Right lobe of liver (tissue), 6 donors: ENCODE measurements at places on chromosomes 3 and 15. TPM values are rescaled to one million over a fixed set of nuclear protein-coding genes. Genes with fewer than 3 reads are reported as not detected.

GRCh38 chr3:24725514-24726255 is 231.0 kb upstream of the THRB start:
- no peaks in the 10 kb centered on the region for H3K4me1 ChIP-seq
- H3K27me3 ChIP-seq, result no peaks in the 10 kb centered on the region
- H3K36me3 ChIP-seq, result no peaks in the 10 kb centered on the region

DNA sequence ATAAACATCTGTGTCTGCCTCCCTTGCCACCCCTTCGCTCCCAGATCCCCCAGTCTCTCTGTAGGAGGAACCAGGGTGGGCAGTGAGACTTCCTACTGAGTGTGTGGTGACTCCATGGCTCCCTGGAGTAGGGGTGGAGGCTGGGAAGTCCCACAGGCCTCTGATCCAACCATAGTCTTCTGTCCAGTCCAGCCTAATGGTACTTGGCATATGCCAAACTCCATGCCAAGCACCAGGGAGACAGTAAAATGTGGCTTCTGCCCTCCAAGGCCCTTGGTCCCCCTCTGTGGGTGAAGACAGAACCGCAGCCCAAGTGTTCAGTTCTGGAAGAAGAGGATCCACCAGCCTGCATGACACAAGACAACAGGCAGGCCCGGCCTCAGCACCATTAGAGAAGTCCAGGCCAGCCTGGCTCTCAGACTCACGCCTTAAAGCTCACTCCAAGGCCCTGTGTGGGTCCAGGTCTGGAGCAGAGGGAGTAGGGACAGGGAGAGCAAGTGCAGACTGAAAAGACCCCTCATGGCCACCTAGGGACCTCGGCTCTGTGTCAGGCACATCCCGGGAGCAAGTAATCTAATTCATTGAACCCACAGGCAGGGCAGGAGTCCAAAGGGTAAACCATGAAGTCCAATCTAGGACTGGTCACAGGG is 112.7 kb downstream of the ETFA start:
- H3K4me1 ChIP-seq, result no peaks in the 10 kb centered on the region
- no peaks in the 10 kb centered on the region for H3K27me3 ChIP-seq
- no peak overlapping the region for H3K4me3 ChIP-seq
- no peak for DNase-seq
- H3K27ac ChIP-seq, result no peak overlapping the region

DNA sequence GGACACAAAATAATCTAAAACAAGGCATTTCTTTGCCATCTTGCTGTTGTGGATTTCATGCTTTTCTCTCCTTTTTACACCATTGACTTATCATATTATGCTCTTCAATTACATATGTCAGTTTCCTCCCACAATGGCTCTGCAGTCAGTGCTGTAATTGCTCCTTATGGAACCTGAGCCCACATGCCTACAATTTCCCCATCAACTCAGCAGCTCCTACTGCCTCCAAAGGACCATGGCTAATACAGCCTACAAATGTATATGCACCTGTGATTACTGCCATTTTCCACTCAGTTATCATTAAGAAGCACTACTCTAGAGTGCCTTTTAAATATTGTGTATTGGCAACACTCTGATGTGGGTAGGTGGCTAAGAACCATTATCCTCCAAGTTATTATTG is 30.8 kb downstream of the RTP4 start:
- H3K4me3 ChIP-seq, result no peak overlapping the region
- no peaks in the 10 kb centered on the region for H3K36me3 ChIP-seq
- no peaks in the 10 kb centered on the region for H3K27me3 ChIP-seq

- H3K27ac ChIP-seq, result no peak overlapping the region
- H3K27me3 ChIP-seq, result no peaks in the 10 kb centered on the region
- no peaks in the 10 kb centered on the region for H3K4me1 ChIP-seq
- no peak overlapping the region for H3K4me3 ChIP-seq
Measured at GRCh38 chr3:177107461-177108239, 89.6 kb downstream of the TBL1XR1 start.

DNA sequence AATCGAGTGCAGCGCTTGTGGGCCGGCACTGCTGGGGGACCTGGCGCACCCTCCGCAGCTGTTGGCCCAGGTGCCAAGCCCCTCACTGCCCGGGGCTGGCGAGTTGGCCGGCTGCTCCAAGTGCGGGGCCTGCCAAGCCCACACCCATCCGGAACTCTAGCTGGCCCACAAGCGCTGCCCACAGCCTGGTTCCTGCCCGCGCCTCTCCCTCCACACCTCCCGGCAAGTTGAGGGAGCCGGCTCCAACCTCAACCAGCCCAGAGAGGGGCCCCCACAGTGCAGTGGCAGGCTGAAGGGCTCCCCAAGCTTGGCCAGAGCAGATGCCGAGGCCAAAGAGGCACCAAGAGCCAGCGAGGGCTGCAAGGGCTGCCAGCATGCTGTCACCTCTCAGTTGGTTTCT is 73.4 kb downstream of the PLXNA1 start:
- H3K4me1 ChIP-seq, result no peaks in the 10 kb centered on the region
- no peak overlapping the region for H3K4me3 ChIP-seq
- no peak for DNase-seq
- H3K36me3 ChIP-seq, result no peaks in the 10 kb centered on the region
- H3K27me3 ChIP-seq, result no peaks in the 10 kb centered on the region

- H3K4me3 ChIP-seq, result no peak overlapping the region
- H3K27me3 ChIP-seq, result no peaks in the 10 kb centered on the region
- no peak overlapping the region for H3K27ac ChIP-seq
Measured at GRCh38 chr15:65561934-65562333, 31.7 kb downstream of the HACD3 start.

Gene WNT5A
- 1.5 TPM for total RNA-seq

Gene LMLN
- 3.2 TPM for total RNA-seq

DNA sequence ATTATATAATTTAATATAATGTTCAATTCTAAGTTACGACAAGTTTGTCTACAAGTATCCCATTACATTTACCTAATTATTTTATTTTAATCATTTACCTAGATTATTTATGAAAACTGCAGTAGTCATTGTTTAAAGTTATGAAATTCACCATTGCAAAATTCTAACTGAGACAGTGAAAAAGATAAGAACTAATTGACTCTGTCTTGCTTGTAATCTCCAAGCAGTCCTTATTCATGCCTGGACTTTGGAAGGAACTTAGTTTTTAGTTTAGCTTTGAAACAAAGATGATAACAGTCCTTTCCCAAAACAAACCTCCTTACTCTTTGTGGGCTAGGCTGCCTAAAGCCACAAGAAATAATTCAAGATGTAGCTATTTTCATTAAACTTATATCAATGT is 165.0 kb downstream of the SUCNR1 start:
- H3K27me3 ChIP-seq, result no peaks in the 10 kb centered on the region
- DNase-seq, result no peak
- H3K4me3 ChIP-seq, result no peak overlapping the region
- H3K27ac ChIP-seq, result no peak overlapping the region
- H3K36me3 ChIP-seq, result no peaks in the 10 kb centered on the region

DNA sequence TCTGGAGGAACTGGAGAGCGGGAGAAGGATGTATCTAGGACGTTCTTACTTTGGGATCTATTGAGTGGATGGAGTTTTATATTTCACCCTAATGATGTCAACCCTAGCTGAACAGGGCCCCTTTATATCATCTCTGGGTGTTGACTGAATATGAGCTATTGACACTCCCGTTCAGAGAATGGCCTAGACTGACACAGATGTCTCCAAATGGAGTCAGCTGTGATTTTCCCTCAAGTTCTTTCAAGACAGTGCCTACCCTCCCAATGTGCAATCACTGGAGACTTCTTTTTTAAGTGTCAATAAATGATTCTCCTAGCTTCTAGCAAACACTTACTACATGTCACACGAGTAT is 63.8 kb downstream of the FRMD4B start:
- no peak for DNase-seq
- H3K36me3 ChIP-seq, result no peaks in the 10 kb centered on the region
- H3K4me3 ChIP-seq, result no peak overlapping the region

GRCh38 chr3:122232485-122232884 is 49.0 kb downstream of the CASR start:
- H3K4me3 ChIP-seq, result no peak overlapping the region
- no peak overlapping the region for H3K27ac ChIP-seq
- no peaks in the 10 kb centered on the region for H3K4me1 ChIP-seq

DNA sequence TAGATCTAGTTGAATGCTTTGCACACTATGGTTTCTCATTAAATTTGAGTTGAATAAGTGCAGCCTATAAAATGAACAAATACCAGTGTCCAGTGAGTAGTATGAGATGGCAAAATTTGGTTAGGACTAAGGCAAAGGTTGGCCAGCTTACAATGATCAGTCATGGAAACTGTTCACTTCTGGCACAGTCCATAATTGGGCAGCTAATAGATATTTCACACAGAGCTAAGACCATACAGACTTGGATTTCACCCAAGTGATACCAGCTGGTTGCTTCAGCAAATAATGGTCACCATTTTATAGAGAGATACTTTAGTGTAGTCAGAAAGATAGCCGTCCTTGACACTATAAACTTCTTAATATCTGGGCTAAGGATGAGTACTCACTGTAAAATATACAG is 15.7 kb downstream of the GAP43 start:
- no peaks in the 10 kb centered on the region for H3K4me1 ChIP-seq
- no peaks in the 10 kb centered on the region for H3K36me3 ChIP-seq
- H3K4me3 ChIP-seq, result no peak overlapping the region
- no peak overlapping the region for H3K27ac ChIP-seq
- no peak for DNase-seq

DNA sequence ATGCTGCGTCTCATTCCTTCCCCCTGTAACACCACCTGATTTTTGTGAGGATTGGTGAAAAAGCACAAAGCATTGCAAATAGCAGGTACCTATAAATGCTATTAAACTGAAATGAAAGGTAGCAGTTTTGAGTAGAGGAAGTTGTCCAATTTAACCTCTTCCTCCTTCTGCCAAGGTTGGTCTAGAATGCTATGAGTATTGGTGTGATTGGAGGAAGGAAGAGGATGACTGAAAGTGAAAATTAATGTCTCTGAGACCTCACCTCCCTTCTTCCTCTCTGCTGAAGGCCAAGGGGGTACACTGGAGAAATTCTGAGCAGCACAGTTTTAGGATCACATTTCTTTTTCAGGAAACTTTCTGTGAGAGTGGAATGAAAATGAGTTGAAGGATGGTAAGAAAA is 94.4 kb downstream of the DTWD1 start:
- H3K4me1 ChIP-seq, result no peaks in the 10 kb centered on the region
- H3K36me3 ChIP-seq, result no peaks in the 10 kb centered on the region
- no peak for DNase-seq
- no peaks in the 10 kb centered on the region for H3K27me3 ChIP-seq
- no peak overlapping the region for H3K27ac ChIP-seq
- no peak overlapping the region for H3K4me3 ChIP-seq

Gene SLC22A13
- total RNA-seq, result not detected

Gene C3orf49
- total RNA-seq, result not detected
